ENCODE measurements at places on chromosomes 3 and 15. TPM values are rescaled to one million over a fixed set of nuclear protein-coding genes. Genes with fewer than 3 reads are reported as not detected.

- no peak for DNase-seq
Observed at GRCh38 chr15:62343397-62343796, 178.3 kb upstream of the C2CD4B start.

- DNase-seq = no peak
Observed at GRCh38 chr3:44906997-44907396, 32.6 kb downstream of the TGM4 start.

PLA2G4E gene
- not detected for total RNA-seq

GRCh38 chr3:15064299-15064834 is 748 bp downstream of the MRPS25 start:
- no peak for DNase-seq

TMEM44 gene
- total RNA-seq = 5.3 TPM

XIRP1 gene
- total RNA-seq = 263 TPM

DNA sequence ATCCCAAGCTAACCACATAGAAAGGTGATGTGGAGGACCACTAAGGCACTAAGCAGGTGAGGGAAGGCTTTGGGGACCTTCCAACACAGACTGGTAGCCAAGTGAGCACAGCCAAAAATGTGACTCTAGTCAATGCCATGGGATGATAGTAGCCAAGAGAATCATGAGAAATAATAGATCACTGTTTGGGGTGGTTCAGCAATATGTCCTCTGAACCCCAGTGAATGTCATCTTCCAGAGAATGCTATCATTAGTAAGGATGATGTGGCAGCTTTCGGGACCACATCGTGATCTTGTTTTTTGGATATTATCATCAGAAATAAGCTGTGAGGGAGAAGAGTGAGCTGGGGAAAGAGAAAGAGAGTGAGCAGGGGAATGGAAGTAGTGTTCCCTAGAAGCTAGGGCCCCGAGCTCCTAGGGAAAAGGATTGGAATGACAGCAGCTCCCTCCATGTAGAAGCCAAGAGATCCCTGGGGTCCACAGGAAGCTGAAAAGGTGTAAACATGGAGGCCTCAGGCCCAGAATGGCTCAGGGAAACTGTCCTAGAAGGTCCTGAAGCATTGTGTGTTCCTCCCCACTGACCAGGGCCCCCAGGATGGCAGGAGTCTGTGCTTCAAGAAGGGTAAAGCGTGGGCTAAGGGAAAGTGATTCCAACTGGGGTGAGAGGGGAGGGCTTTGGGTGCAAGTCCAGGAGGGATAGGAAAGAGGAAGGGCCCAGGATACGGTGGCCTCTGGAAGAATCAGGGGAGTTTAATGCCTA is 56.6 kb upstream of the KLF13 start:
- DNase-seq = no peak
